Stimulated activated CD8-positive, alpha-beta memory T cell treated with anti-CD3 and anti-CD28 coated beads, Interleukin-7, amount 100 ng/mL, for 48 hours (primary cell): ENCODE measurements at places on chromosomes 2 and 18.
A peak's percentile ranks its signal among the peaks of the same experiment; 100 is the strongest.

- peak; percentile 73 for DNase-seq
Measured at GRCh38 chr2:197255543-197255942, 55.0 kb downstream of the ANKRD44 start.

DNA sequence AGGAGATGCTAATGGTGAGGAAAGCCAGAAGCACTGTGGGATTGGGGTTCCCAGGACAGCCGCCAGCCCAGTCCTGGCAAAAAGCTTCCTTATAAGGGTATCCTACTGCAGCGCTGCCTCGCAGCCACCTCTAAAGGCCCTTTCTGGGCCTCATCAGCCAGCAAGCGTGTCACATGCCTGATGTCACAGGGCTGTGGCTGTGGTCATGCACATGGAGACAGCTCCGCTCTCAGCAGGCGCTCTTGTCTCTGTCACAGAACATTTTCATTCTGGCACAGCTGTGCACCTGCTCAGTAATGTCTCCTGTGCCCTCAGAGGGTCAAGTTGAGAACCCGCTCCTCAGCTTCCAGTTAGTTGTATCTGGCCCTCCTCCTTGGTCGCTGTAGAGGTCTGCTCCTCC, 17.7 kb upstream of the MAL start:
- DNase-seq = no peak

- DNase-seq = no peak
Measured at GRCh38 chr2:144596073-144596871, 76.4 kb upstream of the ZEB2 start.

DNA sequence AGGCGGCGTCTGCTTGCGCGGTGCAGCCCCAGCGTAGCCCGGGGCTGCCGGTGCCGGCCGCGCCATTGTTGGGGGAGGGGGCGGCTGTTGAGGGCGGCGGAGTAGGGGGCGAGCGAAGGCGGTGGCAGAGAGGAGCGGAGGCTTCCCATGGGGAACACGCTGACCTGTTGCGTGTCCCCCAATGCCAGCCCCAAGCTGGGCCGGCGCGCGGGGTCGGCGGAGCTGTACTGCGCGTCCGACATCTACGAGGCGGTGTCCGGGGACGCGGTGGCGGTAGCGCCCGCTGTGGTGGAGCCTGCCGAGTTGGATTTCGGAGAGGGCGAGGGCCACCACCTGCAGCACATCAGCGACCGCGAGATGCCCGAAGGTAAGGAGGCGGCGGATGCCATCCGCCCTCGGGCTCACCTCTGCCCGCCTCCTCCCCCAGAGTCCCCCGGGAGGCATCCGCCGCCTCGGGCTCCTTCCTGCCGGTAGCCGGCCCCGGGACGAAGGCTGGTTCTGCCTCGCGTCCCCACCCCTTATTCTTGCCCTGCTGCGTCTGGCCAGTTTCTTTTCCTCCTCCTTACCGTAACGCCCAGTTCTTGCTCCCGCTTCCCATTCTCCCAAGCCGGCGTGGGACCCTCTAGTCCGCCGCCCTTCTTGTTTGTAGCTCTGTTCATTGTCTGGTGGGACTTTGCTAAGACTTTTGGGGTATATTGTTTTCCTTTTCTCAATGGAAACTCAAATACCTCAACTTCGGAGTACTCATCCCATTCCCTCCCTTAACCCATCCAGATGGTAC, 500 bp downstream of the CCNYL1 start:
- peak; percentile 17 for DNase-seq

- DNase-seq = no peak
Measured at GRCh38 chr2:15914596-15915385, 25.6 kb upstream of the MYCN start.

DNA sequence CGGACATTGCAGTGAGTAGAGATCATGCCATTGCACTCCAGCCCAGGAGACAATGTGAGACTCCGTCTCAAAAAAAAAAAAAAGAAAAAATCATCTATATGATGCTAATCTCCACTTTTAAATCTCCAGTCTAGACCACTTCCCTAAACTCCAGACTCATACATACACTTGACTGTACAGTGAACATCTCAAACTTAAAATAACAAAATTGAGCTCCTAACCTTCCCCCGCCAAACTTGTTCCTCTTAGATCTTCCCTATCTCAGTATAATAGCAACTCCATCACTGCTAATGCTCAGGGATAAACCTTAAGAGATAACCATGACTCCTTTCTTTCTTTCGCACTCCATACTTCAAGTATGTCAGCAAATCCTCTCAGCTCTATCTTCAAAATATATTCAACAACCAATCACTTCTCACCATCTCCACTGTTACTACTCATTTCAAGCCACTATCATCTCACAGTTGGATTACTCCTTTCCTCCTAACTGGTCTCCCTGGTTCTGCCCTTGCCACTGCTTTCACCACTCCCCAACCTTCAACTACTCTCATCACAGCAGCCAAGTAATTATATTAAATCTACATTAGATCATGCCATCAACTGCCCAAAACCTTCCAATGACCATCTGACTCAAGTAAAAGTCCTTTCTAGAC, 12.0 kb downstream of the MEMO1 start:
- no peak for DNase-seq

GRCh38 chr2:46848447-46848846, 67.2 kb downstream of the MCFD2 start:
- DNase-seq = no peak

DNA sequence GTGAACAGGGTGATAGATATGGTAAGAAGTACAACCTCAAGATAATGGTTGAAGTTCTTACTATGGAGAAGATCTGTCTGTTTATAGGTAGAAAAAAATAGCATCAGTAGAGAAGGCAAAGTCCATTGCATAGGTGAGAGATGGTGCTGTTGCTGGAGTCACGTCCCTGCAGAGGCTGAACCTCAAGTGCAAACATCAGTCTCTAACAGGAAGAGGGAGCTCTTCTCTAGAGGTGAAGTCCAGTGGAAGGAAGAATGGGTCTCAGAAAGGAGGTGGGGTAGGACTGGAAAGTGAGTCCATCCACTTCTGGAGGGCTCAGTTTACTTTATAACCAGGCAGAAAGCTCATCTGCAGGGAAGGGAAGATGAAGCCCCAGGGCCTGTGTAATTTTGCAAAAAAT, 337.7 kb downstream of the MEIS1 start:
- DNase-seq = no peak

DNA sequence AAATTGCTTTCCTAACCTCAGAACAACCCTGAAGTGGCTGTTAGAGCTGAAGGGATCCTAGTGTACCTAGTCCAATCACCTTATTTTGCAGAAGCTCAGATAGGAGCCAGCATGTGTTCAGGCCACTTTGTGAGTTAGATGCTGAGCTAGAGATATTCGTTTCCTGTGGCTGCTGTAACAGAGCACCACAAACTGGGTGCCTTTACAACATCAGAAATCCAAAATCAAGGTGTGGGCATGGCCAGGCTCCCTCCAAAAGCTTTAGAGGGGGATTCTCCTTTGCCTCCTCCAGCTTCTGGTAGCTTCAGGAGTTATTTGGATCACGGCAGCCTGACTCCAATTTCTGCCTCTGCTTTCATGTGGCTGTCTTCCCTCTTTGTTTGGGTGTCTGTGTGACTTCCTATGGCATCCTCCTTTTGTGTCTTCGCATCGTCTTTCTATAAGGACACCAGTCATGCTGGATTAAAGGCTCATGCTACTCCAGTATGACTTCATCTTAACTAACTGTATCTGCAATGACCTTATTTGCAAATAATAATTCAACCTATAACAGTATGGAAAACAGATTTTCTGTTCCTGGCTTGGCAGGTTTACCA, 86.3 kb upstream of the TGFA start:
- no peak for DNase-seq

GRCh38 chr2:230899786-230900185, 25.3 kb downstream of the GPR55 start:
- peak; percentile 73 for DNase-seq
